ENCODE measurements at places on chromosomes 1 and 21.

DNA sequence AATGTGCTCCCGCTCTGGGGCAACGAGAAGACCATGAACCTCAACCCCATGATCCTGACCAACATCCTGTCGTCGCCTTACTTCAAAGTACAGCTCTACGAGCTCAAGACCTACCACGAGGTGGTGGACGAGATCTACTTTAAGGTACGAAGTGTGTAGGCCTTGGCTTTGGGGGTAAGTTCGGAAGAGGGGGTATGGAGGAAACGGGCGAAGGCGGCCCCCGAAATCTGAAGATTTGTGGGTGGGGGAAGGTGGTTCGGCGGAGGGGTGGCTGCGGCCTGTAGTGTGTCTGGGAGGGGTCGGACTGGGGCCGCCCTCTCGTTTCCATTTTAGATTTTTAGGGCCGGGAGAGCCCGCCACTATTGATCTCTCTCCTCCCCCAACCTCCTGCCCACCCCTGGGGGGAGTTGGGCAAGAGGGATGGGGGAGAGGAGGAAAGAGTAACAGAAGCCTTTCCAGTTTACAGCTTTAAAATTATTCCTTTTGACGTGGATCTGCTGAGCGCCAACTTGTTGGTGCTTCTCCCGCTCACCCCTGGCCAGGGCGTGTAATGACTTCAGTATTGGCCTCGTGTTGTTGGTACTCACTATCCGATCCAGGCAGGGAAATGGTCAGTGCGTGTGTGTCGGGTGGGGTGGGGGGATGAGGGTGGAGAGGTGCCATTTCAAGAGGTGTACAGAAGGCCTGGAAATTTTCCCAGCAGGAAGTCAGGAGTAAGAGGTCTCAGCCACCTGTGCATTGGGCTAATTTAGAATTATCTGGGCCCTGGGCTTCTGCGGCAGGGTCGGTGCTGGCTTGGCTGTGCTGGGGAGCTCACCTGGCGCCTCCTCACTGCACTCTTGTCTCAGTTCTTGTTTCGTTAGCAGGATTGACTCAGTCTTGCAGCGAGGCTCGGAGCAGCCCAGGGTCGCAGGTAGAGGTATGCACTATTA lies 880 bp downstream of the PRPF38B start:
- DNase-seq: no peak

GRCh38 chr1:245541369-245541768 lies 386.6 kb downstream of the KIF26B start:
- no peak for DNase-seq

DNA sequence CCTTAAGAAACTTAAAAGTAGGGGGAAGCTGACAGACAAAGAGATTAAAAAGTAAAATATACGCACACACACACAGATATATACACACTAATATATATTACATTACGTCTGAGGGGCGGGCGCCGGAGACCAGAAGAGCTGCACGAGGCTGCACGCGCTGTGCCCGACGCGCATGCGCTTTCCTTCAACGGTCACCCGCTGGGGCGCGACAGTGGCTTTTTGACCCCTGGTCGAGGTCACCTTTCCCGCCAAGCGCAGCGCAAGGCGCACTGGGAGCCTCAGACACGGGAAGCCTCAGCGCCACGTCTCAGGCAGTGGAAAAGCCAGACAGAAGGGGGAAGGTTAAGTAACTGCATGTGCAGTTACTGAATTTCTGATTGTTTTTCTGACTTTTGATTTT lies at the start of gene HORMAD1:
HORMAD1 (minus strand) TSS at position 193 of the 400 bp plus-strand sequence. CDS start 1,390 bp downstream, outside the sequence.
- DNase-seq: no peak

DNA sequence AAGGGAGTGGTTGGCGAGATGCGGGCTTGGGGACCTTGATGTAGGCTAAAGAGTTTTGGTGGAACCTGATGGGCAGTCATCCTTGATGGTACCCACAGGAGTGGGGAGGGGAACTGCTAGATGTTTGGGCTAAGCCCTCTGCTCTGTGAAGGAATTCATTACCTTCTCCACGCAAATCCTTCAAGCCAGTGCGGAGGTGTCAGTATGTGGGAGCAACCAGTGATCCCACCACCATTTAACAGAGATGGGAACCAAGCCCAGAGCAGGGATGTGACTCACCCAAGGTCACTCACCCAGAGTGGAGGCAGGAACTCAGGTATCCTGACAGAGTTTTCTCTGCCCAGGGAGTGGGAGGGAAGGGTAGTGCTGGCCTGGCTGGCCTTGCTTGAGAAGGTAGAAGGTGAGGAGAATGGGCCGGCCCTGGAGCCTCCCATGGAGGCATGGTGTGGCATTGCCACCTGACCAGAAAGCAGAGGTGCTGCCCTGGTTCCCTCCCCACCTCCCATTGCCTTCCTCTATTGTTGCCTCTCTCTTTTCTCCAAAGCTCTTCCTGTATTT lies 51.2 kb upstream of the STUM start:
- DNase-seq: no peak

GRCh38 chr21:42703965-42704364 lies 50.5 kb downstream of the PDE9A start:
- DNase-seq: no peak

GRCh38 chr1:167099851-167100250 lies 6.0 kb downstream of the STYXL2 start:
- DNase-seq: no peak

DNA sequence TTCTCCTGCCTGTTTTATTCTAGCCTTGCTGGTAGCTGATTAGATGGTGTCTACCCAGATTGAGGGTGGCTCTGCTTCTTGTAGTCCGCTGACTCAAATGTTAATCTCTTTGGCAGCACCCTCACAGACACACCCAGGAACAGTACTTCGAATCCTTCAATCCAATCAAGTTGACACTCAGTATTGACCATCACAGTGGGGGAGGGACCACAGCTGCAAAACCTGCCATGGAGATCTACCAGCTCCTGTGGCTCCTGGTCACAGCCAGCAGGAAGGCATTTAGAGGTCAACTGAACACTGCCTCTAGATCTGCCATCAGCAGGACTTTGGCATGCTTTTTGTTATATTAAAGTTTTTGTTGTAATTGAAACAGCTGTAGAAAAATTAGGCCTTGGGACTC lies 146.9 kb downstream of the RWDD3 start:
- DNase-seq: no peak

- no peak for DNase-seq
Observed at GRCh38 chr1:219790834-219791615, 137.3 kb downstream of the SLC30A10 start.

DNA sequence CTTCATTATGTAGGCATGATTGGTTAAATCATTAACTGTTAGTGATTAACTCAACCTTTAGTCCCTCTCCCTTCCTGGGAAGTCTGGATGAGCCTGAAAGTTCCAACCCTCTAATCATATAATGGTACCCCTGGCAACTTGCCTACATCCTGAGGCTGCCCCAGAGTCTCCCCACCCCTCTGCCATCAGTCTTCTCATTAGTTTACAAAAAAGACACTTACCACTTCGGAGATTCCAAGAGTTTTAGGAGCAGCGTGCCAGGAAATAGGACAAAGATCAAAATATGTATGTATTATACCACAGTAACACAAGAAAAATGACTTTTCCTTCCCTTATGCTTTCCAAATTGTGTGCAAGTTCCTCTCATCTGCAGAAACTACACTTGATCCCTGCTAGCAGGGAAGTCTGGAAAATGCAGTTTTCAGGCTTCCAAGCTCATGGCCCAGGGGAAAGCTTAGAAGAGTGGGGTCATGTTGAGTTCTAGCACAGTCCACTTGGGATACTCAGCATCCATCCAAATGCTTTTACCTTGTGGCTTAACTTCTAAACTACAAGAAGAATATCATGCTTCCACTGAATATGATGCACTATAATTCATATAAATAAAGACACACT lies 64.6 kb upstream of the PPIH start:
- no peak for DNase-seq

DNA sequence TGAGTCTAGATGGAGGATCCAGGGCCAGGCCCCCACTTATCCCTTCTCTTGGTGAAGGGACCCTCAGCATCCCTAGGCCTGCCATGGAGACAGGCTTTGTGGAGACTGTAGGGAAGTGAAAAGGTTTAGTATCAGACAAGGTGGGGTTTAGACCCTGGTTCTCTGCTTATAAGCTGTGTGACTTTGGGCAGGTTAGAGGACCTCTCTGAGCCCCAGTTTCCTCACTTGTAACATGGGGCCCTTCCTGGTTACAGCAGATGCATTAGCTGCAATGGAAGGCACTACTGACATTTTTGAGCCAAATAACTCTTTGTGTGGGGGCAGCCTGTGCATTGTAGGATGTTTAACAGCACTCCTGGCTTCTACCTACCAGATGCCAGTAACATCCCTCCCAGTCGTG lies 22.7 kb downstream of the PADI2 start:
- no peak for DNase-seq

- DNase-seq: peak; percentile 88
Observed at GRCh38 chr1:225652729-225653462, at the start of gene ENAH. ENAH (minus strand) TSS chr1:225653123; CDS start chr1:225652690, 433 bp downstream.

GRCh38 chr1:101980974-101981373 lies 15.8 kb downstream of the OLFM3 start:
- DNase-seq: no peak

- DNase-seq: no peak
Observed at GRCh38 chr1:247373721-247374141, 42.1 kb upstream of the ZNF496 start.

DNA sequence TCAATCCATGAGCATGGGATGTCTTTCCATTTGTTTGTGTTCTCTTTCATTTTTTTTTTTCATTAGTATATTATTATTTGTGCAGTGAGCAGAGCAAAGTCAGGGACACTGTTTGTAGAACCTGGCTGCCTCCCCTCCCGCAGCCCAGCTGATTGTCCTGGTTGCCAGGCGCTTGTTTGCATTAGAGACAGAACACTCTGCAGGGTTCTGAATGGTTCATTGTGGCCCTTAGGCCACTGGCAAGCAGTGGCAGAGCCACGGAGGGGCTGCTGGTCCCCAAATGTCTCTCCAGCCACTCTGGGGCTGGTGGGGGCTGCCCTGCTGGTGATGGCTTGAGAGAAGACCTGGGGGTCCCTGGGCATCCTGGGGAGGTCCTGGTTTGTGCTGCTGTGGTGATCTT lies 29.0 kb downstream of the ETS2 start:
- DNase-seq: no peak

DNA sequence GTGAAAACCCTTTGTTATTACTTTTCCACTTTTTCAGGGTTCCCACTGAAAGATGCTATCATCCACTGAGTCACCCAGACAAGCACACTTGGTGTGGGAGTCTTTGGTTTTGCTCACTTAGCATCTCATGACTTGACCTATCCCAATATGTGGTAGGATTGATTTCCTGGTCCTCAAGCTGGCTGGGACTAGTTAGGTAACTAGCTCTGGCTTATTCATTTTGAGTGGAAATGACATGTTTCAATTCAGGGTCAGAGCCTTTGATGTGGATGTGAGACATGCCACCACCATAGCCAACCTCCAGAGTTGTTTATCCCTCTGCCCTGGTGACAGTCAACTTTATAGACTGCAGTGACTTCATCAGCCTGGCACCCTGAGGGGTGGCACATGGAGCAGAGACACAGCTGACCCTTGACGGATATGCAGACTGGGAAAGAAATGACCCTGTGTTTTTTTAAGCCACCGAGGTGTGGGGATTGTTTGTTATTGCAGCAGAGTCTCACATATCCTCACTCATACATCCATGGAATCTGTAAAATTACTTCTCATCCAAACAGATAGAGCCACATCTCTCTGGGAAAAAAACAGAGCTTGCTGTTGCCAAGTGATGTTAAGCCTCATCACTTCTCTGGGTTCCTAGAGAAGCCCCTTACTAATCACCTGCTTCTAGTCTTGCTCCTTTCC lies 699.9 kb downstream of the MATN1 start:
- DNase-seq: peak; percentile 18

DNA sequence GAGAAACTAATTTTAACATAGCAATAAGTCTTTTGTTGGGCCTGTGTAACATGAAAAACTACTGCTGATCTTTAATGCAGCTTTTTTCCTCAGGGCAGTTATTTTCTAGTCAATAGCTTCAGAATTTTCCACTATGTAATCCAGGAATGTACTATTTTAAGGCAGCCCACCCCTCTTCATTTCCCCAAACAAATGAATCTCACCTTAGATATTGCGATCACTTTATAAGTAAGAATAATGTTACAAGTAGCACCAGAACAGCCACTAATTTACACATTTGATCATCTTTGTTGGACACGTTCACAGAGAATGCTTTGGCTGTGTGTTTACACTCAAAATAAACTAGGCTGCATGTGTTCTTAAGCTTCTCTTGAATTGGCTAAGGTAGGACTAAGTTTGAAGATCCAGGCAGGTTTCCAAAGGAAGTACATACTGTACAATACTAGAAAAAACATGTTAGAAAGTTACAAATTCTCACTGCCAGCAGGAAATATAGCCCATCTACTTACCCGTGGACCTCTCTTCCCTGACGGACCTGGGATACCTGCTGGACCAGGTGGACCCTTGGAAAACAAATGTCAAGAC lies 41.7 kb downstream of the COL24A1 start:
- no peak for DNase-seq
